Right cardiac atrium (tissue), 5 donors: ENCODE measurements at places on chromosomes 5 and 9. TPM values are rescaled to one million over a fixed set of nuclear protein-coding genes. Genes with fewer than 3 reads are reported as not detected.

PPP2R2B gene
- polyA plus RNA-seq: 3.3 TPM

PNPLA7 gene
- 5.5 TPM for polyA plus RNA-seq

CDHR2 gene
- polyA plus RNA-seq: not detected

ENTREP1 gene
- polyA plus RNA-seq: 14.7 TPM
